Stimulated activated CD4-positive, alpha-beta T cell treated with anti-CD3 and anti-CD28 coated beads, Interleukin-15, amount 100 ng/mL, for 1 hour (primary cell): ENCODE measurements at places on chromosomes 6 and 20.

DNA sequence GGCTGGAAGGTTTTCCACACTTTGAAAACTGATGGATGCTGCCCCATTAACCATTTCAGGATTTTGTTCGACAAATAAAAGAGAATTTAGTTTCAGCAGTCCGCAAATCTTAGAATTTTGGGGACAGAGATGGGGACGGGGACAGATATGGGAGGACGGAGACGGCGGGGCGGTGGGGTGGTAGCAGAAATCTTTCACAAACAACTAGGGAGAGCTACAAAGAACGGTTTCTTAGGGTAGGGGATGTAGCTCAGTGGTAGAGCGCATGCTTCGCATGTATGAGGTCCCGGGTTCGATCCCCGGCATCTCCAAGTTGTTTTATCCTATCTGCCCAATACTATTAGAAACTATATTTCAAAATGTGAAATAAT is 15.1 kb downstream of the HMGN4 start:
- peak; percentile 53 for DNase-seq

DNA sequence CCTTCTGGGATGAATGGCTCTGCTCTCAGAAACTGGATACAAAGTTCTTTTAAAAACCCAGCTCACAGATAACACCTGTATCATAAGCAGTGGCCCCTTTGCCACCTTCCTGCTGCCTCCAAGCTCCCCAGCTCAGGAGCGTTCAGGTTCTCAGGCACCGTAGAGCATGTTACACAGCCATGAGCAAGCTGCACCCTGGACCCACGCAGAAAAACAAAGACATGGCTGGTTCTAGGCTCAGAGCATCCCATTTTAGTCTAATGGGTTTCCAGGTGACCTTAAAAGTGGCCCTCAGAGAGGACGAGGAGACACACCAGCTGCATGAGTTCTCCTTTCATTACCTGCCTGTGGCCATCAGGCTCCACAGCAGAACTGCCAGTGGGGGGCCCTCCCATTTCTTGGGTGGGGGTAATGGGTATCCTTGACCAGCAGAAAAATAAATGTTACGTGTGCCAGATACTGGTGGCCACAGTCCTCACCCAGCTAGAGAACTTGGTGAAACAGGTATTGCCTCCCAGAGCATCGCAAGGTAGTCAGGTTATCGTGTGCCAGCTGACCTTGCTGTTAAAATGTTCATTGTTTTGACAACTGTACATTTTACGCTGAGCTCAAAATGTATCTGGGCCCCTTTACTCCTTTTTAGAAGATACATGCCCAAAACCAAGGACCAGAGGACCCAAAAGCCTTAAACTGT is 7.5 kb downstream of the PSMA7 start:
- no peak for DNase-seq

- DNase-seq: no peak
These were observed 31.3 kb downstream of the TRMT6 start for GRCh38 chr20:5918856-5919625.

DNA sequence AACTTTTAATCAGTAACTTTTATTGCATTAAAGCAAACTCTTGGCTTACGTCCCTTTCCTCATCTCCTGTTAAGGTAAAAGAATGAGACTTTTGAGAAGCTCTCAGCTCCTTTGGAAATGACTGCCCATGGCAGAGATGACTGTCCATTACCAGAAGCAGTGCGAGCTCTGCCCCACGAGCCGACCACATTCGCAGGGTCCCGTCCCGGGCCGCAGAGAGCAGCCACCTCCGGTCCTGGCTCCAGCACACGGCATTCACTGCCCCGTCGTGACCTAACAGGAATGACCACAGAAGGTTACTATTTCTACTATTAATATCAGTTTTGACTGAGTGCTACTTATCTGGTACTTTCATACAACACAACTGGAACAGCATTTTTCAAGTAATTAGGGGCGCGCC is 63.4 kb downstream of the WDR27 start:
- DNase-seq: no peak

DNA sequence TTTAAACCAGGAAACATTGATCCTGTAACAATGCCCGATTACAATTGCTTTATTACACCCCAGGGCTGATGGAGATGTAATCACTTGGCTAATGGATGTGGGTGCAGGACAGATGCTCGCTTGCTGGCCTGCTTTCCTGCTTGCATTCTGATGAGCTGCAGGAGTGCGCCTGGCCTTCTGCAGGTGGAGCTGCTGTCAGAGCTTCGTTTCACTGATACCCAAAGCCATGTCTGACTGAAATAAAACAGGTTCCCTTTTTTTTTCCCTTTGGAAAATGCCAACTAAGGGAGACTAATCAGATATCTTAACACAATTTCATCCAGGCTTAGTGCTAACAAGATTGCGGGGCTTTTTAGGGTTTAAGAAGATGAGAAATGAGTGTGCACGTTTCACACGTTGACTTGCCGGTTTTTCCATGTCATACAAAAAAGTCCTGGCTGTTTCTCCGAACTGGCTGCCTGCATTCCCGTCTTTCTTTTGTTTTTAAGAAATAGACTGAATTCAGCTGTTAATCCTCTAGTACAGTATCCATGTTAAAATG is 60.7 kb downstream of the VAPB start:
- no peak for DNase-seq

DNA sequence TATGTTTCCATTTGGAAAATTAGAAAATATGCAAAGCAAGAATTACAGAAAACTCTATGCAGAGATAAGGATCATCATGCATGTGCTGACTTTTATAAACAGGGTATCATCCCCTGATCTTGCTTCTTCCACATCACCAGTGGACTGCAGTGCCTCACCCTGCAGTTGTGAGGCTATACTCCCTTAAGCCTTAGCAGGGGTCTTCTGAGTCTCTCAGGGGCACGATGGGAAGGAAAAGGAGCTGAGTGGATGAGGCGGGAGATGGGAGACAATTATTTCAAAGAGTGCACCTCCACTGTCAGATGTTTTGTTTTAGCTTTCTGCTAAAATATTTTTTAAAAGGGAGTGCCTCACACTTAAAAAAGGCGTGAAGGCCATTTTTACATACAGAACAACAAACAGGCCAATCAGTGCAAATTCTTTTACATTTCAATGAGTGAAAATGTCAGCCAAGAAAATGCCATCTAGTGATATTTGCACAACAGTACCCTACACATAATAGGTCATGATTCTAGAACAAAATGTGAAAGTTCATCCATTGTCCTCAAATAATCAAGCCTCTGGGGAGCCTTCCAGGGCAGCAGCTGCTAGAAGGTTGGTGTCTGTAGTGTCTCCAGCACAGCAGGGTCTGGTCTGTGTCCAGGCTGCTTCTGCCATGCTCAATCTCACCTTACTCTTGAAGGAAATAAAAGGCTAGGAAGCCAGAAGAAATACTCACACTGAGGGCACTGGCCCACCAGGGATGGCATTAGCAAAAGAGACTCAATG is 13.2 kb upstream of the SERPINB9 start:
- no peak for DNase-seq

GRCh38 chr20:10793766-10794165 is 120.0 kb upstream of the JAG1 start:
- DNase-seq: no peak

- DNase-seq: no peak
These were observed 725 bp downstream of the OSER1 start for GRCh38 chr20:44209686-44210405.

GRCh38 chr20:764255-764654 is 4.0 kb downstream of the SLC52A3 start:
- DNase-seq: no peak

DNA sequence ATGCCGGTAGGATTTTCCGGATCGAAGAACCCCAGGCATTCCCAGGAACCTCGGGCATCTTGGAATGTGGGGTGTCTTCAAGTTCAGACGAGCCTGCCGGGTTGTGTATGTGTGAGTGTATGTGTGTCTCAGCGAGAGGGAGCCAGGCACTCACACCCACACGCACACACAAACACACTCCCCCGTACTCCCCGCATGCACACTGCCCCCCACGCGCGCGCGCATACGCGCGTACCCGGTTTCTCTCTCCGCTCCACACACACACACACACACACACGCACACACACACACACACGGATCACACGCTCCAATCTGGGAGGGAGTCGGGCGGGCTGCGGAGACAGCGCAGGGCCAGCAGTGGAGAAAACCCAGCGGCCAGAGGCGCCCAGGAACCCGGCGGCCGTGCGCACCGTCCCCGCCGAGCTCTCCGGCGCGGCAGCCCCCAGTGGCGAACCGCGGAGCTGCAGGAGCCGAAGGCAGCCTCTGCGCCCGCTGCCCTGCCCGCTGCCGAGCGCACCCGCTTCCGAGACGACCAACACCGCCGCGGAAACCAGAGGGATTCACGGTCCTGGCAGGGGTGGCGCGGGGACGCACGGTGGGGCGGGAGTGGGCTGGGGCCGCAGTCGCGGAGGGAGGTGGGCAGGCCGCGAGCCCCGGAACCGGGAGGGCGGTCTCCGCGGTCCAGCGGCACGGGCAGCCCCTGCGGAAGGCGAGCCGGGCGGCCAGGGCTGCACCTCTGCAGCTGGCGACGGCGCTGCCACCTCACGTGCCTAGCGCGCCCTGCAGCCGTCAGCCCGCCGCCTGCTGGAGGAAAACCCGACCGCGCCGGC is at the start of gene LRFN2:
TSS of gene LRFN2 (minus strand) at position 125 of the 830 bp plus-strand sequence.
- peak; percentile 42 for DNase-seq

- no peak for DNase-seq
These were observed 31.4 kb downstream of the COL11A2 start for GRCh38 chr6:33160728-33161344.

GRCh38 chr6:124791156-124791555 is 171.1 kb upstream of the RNF217 start:
- no peak for DNase-seq

DNA sequence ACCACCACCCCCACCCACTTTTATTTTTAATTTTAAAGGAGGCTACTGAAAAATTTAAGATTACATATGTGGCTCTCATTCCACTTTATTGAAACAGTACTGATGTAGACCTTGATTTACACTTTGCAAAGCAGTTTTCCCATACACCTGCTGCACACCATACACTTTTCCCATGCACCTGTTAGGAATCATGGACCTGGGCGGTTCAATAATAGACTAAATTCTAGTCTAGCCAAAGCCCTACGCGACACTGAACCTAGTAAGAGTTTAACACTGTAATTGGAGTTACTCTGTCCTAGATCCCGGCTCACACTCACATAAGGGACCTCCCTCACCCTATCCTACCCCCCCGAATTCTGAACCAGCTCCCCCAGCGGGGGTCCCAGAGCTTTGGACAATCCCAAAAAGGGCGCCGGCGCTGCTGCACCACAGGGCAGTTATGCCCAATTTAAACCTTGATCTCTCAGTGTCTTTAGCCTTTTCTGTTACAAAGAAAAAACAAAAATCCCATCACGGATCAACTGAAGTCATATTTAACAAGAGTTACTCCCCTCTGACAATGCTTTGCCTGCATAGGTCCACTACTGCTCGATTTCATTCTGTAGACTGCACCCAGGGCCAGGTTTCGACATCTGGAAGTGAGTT is 2.4 kb upstream of the GCLC start:
- no peak for DNase-seq

- DNase-seq: no peak
These were observed at the start of gene ADTRP for GRCh38 chr6:11778648-11779328. ADTRP (minus strand) TSS chr6:11778803; CDS start chr6:11778759, 44 bp downstream.

GRCh38 chr20:18856873-18857272 is 43.3 kb downstream of the SCP2D1 start:
- DNase-seq: no peak

GRCh38 chr6:36533321-36533720 is 14.0 kb downstream of the STK38 start:
- no peak for DNase-seq

DNA sequence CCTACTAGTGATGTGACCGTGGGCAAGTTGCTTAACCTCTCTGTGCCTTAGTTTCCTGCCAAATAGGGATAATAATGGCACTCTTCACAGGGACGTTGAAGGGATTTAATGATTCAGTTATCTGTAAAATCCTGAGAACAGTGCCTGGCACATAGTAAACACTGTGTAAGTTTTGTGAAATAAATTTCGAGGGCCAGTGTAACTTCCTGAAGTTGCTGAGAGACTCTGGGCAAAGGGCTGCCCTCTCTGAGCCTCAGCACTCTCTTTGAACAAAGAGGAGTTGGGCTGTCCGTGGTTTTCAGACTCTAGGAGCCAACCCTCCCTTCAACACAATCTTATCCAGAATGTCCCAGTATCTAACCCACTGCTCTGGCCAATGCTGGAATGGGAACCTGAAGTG is 2.5 kb upstream of the TEAD3 start:
- DNase-seq: no peak

DNA sequence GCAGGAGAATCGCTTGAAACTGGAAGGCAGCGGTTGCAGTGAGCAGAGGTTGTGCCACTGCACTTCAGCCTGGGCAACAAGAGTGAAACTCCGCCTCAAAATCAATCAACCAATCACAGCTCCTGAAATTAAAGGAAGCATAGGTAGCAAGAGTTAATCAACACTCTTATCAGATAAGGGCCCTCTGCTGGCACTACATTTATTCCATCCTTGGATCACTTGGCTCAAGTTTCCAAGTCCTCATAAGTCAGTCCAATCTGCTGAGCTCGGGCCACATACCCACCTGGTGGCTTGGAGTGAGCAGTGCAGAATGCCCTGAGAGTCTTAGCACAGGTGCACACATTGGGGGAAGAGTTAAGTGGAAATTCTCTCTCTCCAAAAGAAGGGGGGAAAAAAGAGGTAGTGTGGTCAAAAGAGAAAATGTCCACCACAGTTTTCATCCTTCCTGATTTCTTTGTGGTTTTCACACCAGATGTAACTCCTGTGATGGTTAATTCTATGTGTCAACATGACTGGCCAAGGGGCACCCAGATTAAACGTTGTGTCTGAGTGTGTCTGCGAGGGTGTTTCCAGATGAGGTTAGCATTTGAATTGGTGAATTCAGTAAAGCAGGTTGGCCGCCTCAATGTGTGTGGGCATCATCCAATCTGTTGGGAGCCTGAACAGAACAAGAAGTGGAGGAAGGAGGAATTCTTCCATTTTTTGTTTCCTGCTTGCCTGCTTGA is 14.2 kb upstream of the FAM8A1 start:
- no peak for DNase-seq

DNA sequence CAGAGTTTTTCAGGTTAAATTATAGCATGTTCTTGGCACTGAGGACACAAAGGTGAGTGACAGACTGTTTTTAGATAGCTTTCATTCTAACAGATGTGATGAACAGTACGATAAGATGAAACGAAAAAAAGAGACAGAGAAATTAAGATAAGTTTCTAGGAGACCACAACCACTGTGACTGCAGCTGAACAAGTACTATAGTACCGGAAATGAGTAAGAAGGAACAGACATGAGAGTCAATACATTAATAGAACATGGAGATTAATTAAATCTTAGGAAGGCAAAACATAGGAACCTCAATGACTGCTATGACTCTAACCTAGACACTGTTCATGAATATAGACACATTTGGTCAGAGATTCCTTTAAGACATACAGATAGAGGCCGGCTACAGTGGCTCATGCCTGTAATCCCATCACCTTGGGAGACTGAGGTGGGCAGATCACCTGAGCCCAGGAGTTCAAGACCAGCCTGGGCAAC is 40.2 kb downstream of the HBS1L start:
- DNase-seq: no peak

DNA sequence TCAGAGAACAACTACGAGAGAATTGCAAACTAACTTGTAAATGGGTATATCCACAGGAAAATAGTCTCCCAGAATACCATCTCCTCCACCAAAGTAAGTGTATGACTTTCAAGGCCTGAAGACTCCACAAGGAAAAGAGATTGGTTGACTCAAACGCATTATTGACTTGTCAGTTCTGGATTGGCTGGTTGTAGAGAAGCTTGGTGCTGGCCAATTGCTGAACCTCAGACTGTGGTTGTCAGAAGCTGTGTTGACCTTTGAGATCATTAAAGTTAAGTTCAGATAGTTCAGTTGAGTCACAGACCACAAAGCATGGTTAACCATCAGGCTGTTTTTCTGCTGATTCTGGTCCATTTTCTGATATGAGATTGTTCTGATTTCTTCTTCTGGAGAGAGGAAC is 388.3 kb downstream of the BMP2 start:
- DNase-seq: no peak
